ENCODE measurements at places on chromosomes 7 and 10. TPM values are rescaled to one million over a fixed set of nuclear protein-coding genes. Genes with fewer than 3 reads are reported as not detected.

Gene GIMAP2
- total RNA-seq, result 1.9 TPM

Gene TRPV5
- total RNA-seq, result not detected

Gene ZMIZ2
- 70.9 TPM for total RNA-seq

Gene CACNA2D1
- 20.7 TPM for total RNA-seq

Gene ZNF853
- total RNA-seq, result 7.9 TPM

Gene SPDYE8
- total RNA-seq, result 0.13 TPM

Gene LRGUK
- total RNA-seq, result 0.64 TPM

Gene STAMBPL1
- total RNA-seq, result 3.3 TPM

Gene SEPTIN7
- total RNA-seq, result 361 TPM

Gene GIMAP4
- total RNA-seq, result 6.4 TPM

Gene TCAF2
- 0.38 TPM for total RNA-seq

Gene FAM24B
- total RNA-seq, result 2.7 TPM

Gene SPOCK2
- 3.4 TPM for total RNA-seq

Gene AZGP1
- not detected for total RNA-seq

Gene CTAGE4
- 3.3 TPM for total RNA-seq

Gene MAD1L1
- 43.3 TPM for total RNA-seq

Gene MAPK8
- 53.7 TPM for total RNA-seq

Gene C10orf105
- 0.15 TPM for total RNA-seq

Gene GDF10
- 0.74 TPM for total RNA-seq

Gene LRRD1
- total RNA-seq, result 0.59 TPM

Measured in endothelial cell (in vitro differentiated cells).